Suppressor macrophage treated with lipopolysaccharide for 4 hours (primary cell): ENCODE measurements at places on chromosomes 2 and 18.

DNA sequence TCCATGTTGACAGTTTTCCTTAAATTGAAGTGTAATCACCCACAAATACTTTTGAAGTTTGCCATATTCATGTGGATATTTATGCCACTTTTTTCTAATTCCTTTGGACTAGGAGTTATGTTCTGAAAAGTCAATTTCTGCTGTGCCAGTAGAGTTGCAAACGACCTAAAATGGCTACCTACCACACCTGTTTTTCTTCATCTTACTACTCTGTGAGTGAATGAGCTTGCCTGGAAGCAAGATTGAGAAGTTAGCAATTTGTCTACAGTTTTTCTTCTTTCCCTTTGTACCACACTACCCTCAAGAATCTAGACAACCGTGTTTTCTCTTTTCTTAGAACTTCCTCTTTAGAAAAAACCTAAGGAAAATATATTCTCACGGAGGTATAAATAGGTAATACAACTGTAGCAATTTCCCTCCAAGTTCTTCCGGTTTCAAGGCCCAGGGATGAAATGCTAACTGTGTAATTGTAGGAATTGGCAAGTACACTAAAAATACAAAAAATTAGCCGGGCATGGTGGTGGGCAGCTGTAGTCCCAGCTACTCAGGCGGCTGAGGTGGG, 7.3 kb upstream of the SLC39A10 start:
- no peak for DNase-seq

GRCh38 chr18:9885170-9886004, at the start of gene TXNDC2:
Gene TXNDC2, plus strand, starts transcription at chr18:9885973. Its CDS starts 708 bp downstream, at chr18:9886681.
- no peak for DNase-seq

GRCh38 chr2:3105814-3106569, 271.6 kb downstream of the EIPR1 start:
- no peak for DNase-seq

GRCh38 chr18:48567388-48567787, 28.6 kb downstream of the CTIF start:
- no peak for DNase-seq

- DNase-seq = peak; percentile 60
Observed at GRCh38 chr2:181627545-181627944, 29.4 kb downstream of the CERKL start.

DNA sequence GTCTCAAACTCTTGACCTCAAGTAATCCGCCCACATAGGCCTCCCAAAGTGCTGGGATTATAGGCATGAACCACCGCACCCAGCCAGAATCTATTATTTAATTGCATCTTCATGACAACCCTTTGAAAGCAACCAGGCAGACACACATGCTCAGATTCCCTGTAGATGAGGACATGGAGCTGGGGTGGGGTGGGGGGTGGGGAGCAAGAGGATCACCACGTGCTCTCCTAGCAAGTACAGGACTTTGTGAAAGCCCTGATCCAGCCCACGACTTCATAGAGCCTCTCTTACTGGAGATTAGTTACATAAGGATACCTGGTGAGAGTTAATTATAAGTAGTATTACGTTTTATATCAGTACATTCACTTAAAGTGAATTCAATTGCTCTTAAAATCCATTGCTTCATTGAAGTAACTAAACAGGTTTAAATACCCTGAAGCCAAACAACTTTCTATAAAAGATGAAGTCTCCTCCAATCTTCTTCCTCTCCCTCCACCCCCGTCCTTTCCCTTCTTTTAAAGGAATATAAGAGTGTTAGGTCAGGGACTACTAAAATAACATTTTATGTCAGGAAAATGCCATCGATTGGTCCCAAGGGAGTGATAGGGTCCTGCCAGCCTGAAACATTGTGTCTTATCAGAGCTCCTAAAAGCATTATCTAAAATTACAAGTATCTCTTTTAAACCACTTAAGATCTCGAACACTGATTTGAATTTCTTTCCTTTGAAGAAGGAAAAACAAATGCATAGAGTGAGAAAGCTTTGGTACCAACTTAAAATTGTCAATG, 123.9 kb downstream of the EPHA4 start:
- no peak for DNase-seq
